SW480 (cell line): ENCODE measurements at places on chromosomes 11 and 22.

DNA sequence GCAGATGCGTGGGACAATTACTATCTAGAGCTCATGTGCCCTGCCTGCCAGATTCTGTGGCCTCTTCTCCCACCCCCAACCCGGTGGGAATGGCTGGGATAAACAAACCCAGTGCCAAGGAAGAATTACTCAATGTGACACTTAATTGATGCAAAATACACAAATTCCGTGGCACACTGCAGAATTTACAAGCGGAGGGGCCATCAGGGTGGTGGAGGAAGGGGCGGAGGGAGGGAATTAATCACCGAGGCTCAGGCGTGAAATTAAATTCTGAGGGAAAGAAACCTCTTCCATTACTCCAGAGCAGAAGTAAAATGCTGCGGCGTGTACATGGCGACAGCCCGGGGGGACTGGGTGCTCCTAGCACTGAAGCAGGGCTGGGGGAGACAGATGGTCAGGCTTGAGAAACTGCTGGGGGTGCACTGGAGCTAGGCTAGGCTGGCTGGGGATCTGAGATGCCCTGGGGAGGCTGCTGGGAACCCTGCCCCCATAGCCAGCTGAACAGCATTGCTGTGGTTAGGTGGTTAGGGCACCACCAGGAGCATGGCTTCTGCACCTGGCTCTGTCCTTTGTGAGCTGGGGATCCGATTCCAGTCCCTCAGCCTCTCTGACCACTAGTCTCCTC lies 200.6 kb downstream of the CEP164 start:
- DNase-seq = peak; percentile 80

GRCh38 chr11:19392321-19392720 lies 151.6 kb upstream of the E2F8 start:
- DNase-seq = no peak

- DNase-seq = peak; percentile 17
Observed at GRCh38 chr11:58965246-58965985, 26.1 kb downstream of the GLYATL1 start.

DNA sequence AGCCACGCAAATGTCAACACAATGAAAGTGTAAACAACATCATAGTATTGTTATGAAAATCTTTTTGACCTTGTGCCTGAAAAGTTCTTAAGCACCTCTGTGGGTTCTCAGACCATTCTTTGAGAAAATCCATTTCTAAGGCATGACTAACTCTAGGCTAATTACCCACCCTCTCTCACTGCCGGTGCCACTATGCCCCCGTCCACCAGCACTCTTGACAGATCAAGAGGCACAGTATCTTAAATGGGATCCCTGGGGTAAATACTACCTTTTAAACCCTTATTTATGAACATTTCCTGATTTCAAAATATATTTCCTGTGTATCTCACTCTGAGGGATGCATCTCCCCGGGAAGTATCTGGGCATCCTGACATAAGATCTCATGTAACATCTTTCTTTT lies 607.5 kb downstream of the METTL15 start:
- no peak for DNase-seq

- no peak for DNase-seq
Observed at GRCh38 chr11:79404806-79405205, 36.0 kb downstream of the TENM4 start.

GRCh38 chr22:33057363-33057995 lies 702 bp downstream of the SYN3 start:
- no peak for DNase-seq

DNA sequence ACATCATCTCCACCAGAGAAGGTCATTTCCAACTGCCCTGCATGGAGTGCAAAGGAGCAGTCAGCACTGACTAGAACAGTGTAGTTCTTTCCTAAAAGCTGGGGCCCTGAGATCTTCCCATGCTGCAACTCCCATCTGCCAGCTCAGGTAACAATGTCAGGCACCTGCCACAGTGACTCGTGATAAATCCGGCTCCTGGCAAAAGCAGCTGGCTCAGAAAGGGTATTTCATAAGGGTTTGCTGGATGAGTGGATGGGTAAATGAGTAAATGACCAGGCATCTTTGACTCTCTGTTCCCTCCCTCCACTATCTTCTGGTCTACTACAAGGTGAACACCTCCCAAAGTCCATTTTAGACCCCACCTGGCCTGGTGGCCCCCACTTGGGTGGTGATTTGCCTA lies 403.6 kb downstream of the NXPE2 start:
- no peak for DNase-seq

DNA sequence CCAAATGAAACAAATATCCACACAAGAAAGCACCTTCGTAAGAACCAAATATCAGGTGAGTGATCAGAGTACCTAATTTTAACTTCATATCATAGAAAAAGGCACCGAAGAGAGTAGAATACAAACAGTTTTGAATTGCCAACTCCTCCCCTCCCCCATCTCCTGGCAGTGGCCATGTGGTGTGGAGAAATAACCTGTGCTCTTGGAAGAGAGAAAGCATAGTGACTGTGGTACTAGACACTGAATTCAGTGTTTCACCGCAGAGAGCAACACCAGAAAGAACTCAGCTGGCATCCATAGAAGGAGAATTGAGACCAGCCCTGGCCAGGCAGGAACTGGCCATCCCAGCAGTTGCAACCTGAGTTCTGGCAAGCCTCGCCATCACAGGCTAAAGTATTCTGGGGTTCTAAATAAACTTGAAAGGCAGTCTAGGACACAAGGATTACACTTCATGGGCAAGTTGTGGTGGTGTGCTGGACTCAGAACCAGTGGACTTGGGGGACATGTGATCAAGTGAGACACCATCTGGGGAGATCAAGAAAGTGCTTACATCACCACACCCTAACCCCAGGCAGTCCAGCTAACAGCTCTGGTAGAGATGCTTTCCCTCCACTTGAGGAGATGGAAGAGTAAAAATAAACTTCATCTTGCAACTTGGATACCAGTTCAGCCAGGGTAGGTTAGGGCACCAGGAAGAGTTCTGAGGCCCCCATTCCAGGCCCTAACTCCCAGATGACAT lies 1003.2 kb downstream of the NTM start:
- no peak for DNase-seq

DNA sequence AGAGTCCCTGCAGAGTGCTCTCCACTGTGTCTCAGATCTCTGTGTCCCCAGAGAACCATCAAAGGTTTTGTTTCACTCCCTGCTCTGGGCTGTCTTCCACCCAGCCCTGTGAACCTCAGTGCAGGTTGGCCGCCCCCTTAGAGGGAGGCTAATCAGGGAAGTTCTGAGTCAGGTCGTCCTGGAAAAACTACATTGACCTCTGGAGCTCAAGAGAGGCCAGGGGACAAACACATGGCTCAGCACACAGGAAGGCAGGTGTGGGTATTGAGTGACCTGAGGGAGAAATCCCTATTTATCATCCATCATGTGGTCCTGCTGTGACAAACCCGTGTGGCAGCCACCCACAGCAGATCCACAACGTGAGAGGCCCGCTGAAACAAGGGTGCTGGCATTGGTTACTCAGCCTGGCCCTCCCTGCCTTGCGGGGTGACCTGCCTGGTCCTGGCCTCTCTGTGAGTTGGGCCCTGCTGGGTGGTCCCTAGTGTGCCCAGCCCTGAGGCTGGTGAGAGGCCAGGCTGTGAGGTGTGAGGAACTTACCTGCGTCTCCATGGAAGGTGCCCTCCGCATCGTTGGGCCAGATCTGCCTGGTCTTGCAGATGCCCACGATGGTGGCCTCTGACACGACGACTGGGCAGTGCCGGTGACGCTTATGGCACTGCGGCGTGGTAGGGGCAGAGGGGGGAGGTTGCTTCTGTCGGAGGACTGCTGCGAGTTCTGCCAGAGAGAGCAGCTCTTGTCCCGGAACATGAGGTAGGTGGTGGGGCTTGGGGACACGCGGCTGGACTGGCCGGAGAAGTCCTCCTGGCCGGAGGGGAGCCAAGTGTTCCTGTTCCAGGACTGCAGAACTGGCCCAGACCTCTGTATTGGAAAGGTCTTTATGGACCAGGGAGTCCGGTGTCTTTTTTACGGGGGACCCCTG lies 669 bp upstream of the BCR start:
- DNase-seq = no peak

- no peak for DNase-seq
Observed at GRCh38 chr22:39348909-39349505, 784 bp upstream of the SYNGR1 start.

DNA sequence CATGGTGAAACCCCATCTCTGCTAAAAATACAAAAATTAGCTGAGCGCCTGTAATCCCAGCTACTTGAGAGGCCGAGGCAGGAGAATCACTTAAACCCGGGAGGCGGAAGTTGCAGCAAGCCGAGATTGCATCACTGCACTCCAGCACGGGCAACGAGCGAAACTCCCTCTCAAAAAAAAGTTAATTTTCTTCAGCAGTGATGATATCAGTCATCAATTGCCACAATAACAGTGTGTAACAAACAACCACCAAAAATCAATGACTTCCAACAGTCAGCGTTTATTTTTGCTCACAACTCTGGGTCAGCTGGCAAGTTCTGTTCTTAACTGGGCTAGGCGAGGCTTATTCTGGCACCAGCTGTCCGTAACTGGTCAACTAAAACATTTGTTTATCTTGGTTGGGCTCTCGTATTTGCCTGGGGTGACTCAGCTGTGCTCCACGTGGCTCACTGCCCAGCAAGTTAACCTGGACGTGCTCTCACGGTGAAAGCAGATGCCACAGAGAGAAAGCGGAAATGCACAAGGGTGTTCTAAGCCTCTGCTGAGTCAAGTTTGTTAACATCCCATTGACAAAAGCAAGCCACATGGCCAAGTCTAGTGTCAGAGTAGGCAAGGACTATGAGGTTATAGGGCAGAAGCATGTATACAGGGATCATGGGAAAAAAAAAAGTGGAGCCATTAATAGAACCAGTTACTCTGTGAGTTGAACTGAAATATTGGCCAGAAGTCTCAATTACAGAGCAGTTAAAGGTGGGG lies 52.1 kb downstream of the LHFPL7 start:
- DNase-seq = peak; percentile 87

- DNase-seq = no peak
Observed at GRCh38 chr22:36911887-36912661, 1.4 kb upstream of the CSF2RB start.

DNA sequence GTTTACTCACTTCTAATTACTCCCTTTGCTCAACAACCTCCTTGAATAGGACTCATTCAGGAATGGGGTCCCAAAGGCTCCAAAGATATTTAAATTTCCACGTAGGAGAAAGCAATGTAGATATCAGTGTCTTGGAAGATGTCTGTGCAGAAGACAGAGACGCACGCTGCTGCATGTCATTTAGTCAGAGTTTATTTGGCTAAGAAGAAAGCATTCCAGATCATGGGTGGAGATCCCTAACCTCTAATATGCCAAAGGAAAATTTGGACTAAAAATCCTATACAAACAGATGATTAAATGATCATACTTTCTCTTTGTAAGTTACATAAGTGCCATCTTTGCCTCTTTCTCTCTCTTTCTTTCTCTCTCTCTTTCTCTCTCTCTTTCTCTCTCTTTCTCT lies at the start of gene OR10D3:
OR10D3 (plus strand) TSS at position 278 of the 400 bp plus-strand sequence. CDS start 1,925 bp downstream, outside the sequence.
- DNase-seq = no peak

DNA sequence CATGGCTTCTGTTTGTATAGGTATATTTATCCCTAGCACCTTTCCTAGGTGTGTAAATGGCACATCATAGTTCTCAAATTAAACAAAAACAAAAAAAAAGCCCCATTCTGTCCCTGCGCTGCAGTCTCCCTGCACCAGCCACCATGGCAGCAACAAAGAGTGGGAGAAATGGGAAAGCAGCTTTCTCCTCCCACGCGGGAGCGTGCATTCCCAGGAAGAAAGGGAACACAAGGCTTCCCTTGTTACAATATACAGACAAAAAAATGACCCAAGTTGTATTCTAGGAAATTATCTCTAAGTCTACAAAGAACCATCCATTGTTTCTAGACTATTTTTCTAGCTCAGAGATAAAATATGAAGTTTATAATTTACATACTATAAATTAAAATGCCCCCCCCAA lies 16.1 kb upstream of the TMPRSS5 start:
- no peak for DNase-seq
